Stimulated activated CD8-positive, alpha-beta memory T cell treated with anti-CD3 and anti-CD28 coated beads, Interleukin-15, amount 100 ng/mL, for 48 hours (primary cell): ENCODE measurements at places on chromosomes 2 and 18.
A peak's percentile ranks its signal among the peaks of the same experiment; 100 is the strongest.

GRCh38 chr2:199606193-199606780 is 148.5 kb upstream of the SATB2 start:
- DNase-seq: no peak

DNA sequence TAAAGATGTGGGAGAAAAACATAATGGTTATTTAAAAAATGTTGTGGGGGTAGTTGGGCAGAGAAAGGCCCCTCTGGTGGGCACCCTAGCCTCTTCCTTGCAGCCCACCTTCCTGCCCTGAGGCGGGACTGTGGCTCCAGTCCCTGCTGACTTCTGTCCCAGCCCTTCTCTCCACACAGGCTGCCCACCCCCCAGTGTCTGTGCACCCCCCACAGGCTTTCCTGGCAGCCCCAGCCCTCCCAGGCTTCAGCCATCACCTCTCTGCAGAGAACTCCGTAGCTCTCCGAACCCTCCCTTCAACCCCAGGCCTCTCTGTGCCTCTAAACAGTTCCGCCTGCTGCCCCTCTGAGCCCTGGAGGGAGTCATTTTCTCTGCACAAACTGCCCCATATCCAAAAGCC is 75.4 kb downstream of the DYSF start:
- no peak for DNase-seq

GRCh38 chr2:69243652-69244051 is 143.4 kb downstream of the GFPT1 start:
- DNase-seq: no peak

DNA sequence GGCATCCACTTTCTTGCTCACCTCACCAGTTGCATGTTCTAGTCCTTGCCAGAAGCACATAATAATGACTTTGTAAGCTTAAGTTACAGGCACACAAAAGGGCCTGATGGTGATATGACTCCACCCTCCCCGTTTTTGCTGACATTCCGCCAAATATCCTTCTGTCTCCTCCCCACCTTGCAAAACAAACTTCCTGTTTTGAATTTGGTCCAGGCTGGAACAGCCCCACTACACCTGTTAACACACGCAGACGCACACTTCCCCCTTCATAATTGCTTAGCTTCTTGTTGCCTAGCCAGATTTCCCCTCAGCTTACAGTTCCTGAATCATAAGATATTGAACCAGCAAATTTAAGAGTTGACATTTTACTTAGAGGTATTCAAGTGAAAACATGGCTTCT is at the start of gene MGAT5:
Gene MGAT5, plus strand, starts transcription at position 269 of the 400 bp plus-strand sequence. CDS start 332 bp downstream, outside the sequence.
- DNase-seq: no peak

DNA sequence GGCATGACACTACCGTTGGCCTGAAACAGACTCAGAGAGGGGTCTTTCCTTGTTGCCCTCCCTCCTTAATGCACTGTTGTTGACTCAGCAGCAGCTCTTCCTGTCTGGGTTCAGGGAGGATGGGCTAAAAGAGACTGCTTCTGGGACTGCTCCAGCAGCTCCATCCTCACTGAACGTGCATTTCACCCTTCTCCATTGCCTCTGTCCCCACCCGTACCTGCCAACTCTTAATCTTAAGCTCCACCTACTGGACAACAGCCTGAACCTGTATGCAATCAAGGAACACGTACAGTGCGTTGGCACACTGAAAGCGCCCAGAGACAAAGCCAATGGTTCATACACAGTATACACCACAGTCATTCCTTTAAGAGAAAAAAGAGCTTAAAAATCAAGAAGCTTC is 230.8 kb upstream of the RAB6C start:
- no peak for DNase-seq

DNA sequence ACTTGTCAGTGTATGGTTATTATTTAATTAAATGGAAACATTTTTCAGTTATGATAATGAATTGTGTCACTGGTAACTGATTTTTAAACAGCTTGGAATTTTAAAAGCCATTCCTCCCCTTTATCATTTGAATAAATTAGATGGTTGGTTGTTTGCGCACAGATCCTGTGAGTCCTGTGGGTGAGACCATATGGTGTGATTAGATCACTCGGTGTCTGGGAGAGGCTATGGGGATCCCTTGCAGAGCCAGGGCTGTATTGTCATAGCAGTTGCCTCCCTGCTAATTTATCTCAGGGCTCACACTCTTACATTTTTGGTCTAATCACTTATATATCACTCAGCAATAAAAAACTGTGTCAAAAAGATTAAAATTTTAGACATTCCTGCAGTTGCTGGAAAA is 133.5 kb downstream of the ASXL3 start:
- DNase-seq: no peak

GRCh38 chr2:9983401-9984216 is 32.1 kb downstream of the GRHL1 start:
- no peak for DNase-seq

- peak; percentile 49 for DNase-seq
Observed at GRCh38 chr2:23487735-23488492, 102.9 kb downstream of the KLHL29 start.
